ENCODE measurements at places on chromosomes 12 and 14.

GRCh38 chr14:101506926-101507835, 54.1 kb upstream of the DIO3 start:
- DNase-seq: no peak

GRCh38 chr14:35539969-35540368, 6.0 kb downstream of the INSM2 start:
- no peak for DNase-seq

DNA sequence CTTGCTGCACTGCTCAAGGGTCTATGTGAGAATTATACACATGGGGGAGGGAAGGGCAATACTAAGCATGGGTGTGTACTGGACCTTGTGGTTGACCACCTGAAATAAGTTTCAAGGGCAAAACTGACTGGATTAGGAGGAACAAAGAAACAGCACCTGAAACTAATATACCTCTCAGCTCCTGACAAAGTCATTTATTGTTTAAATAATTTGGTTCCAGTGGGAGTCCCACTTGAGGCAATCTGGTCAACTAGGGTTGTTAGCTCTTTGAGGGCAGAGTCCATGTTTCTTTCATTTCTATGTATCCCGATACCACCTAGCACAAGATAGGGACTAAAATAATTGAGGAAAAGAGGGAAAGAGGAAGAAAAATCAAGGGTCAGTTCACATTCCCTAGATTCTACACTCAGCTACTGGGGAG, 45.5 kb downstream of the STXBP6 start:
- DNase-seq: no peak

DNA sequence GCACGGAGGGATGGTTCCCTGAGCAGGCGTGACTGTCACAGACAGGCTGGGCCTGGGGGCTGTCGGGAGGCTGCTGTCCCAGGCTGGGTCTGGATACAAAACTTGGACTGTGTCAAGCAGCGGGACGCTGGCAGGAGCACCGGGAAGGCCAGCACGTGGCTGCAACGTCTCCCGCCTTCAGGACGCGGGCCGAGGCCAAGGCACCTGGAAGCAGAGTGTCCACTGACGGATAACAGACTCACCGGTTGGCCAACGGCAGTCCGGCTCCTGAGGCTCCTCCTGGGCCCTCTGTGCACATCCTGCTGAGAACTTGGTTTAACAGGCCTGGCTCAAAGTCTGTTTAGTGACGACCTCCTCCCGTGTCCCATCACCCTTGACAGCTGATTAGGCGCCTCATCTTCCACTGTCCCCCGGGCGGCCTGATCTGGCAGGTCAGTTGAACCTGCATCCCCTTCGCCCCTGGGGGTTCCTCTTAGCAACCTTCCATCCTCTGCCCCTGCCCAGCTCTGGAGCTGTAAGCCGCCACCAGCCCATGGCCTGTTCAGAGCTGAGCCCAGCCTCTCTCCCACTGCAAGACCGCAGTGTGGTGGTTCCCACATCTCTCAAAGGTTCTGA, 2.5 kb downstream of the XRCC3 start:
- no peak for DNase-seq

DNA sequence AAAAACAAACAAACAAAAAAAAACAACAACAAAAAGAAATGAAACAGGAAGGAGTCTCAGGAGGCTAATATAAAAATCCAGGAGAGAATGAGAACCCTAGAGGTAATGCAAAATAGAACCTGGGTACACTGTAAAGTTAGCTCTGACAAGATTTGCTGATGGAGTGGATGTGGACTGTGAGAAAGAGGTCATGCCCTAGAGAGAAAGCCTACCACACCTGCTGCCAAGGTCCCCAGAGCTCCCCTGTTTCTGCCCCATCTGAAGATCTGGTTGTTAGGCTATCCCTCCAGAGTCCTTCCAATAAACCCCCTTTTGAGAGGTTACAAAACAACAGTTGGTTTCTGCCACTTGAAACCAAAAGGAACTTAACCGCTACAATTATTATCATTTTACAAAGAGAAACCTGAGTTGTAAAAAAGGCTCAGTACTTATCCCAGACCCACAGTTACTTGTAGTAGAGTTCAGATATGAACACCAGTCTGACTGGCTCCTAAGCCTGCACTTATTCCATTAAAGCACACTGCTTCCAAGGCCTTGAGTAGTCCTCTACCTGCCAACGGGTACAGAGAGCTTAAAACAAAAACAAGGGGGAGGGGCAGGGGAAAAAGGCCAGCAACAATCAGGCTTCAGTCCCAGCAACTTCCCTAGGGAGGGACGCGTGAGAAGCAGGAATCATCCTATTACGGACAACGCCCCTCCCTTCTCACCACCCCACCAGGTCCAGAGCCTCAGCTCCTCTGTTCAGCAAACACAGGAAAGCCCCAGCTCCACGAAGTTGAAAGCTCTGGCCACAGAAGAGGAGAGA, 27.7 kb downstream of the PPP1R13B start:
- no peak for DNase-seq

DNA sequence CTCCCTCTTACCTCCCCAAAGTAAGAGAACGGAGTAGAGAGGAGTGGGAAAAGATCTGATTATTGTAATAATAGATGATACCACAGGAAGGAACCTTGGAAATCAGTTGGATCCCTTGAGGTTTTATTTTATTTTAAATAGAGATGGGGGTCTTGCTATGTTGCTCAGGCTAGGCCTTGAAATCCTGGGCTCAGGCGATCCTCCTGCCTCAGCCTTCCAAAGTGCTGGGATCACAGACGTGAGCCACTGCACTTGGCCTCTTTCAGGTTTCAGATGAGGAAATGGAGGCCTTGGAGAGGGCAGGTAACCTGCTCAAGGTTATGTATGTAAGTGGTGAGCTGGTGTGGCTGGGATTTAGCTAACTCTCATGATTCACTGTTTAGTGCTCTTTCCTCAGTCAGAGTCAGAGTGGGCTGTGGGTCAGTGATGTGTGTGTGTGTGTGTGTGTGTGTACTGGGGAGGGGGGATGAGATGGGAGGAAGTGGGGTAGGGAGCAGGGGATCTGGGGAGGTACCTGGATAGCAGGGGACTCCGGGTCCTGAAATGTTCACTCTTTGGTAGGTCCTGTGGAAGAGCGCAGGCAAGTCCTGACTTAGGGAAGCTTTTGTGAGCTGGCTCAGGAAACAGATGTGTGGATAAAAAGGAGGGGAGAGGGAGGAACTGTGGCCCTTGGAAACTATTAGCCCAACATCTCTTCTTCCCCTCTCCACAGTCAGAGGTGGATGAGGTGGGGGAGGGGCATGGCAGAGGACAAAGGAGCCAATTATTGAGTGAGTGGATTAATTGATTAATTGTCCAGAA, 4.7 kb upstream of the CISTR start:
- DNase-seq: no peak

GRCh38 chr14:102694530-102695166, 82.6 kb upstream of the TRAF3 start:
- DNase-seq: peak; percentile 69

DNA sequence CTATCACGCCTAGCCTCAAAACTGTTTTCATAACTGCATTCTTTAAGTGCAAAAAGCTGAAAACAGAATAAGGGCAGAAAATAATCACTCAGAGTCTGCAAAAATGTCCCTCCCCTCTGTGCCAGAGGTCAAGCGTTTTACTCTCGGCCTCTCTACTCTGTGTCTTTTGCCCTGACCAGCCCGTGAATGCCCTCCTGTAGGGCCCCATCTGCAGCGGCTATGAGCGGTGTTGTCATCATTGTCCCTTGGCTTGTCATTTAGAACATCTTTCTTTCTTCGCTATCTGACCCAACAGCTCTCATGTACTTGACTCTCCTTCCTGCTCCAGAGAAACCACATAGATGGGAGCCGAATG, 21.7 kb downstream of the ELK3 start:
- DNase-seq: no peak

DNA sequence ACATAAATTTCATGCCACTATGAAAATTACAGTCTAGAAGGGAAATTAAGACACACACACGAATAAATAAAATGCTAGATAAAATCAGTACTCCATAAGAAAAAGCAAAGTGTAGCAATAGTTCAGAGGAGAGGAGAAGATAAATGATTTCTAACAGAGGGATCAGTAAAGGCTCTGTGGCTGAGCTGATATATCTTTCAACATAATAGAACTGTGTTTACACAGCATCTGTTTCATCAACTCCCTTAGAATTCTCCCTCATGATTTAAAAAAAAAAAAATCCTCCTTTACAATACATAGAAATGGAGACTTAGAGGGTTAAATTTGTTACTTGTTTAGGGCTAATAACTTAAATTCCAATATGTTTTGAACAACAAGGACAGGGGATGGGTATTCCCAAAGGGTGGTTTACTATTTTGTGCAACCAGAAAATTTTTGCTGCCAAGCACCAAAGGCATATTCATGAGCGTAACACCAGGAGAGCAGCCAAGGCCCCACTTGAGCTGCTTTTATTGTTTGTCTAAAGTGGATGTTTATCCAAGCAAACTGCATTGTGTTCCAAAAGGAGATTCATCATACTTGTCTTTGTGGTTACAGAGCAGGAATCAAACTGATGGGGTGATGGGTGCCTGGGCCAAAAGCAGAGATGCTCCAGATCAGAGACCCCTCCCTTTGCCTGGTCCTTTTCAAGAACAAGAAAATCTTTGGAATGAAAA, 162.7 kb downstream of the BMP4 start:
- peak; percentile 32 for DNase-seq

GRCh38 chr12:113231235-113232088, 10.2 kb downstream of the TPCN1 start:
- DNase-seq: no peak

GRCh38 chr14:73462048-73462715, 3.8 kb upstream of the NUMB start:
- no peak for DNase-seq

DNA sequence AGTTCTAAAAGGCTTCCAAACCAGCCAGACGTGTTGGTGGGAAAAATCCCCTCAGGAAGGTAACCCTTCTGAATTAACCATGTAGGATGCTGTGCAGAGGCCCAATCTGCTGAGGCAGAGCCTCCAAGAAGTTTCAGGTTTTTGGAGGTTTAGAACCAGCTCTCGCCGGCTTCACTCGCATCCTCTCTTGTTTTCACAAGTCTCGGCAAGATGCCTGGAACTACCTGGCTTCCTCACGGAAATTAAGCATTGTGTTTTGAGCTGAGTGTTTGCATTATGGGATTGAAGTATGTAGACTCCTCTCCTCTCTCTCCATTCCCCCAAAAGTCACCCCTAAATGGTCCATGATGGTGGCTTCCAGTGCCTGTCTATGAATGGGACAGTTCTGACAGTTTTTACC, 20.6 kb downstream of the LTBP2 start:
- DNase-seq: no peak

DNA sequence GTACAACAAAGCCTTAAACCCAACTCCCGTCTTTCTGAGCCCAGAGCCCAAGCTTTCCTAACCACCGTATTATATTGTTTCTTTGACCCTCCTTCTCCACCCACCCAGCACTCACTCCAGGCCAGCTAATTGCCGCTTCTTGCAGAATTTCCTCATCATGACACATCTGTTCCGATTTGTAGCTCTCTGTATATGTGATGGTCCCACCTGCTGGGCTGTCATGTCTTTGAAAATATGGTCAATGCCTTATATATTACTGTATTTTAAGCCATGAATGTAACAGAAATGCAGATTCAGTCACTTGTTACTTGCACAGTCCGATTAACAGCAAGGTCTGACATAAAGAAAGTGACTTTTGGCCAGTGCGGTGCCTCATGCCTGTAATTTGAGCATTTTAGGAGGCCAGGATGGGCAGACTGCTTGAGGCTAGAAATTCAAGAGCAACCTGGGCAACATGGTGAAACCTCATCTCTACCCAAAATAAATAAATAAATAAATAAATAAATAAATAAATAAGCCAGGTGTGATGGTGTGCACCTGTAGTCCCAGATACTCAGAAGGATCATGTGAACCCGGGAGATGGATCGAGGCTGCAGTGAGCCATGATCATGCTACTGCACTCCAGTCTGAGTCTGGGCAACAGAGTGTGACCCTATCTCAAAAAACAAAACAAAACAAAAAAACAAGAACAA, 359.8 kb downstream of the ATP23 start:
- no peak for DNase-seq

GRCh38 chr12:11719678-11720099, 70.2 kb downstream of the ETV6 start:
- no peak for DNase-seq

All from putamen (tissue), 1 donor.